Small intestine (tissue), 16 donors: ENCODE measurements at places on chromosomes 11 and 22.

GRCh38 chr11:18727479-18728236 is 1.7 kb upstream of the IGSF22 start:
- peak; percentile 34 for DNase-seq

DNA sequence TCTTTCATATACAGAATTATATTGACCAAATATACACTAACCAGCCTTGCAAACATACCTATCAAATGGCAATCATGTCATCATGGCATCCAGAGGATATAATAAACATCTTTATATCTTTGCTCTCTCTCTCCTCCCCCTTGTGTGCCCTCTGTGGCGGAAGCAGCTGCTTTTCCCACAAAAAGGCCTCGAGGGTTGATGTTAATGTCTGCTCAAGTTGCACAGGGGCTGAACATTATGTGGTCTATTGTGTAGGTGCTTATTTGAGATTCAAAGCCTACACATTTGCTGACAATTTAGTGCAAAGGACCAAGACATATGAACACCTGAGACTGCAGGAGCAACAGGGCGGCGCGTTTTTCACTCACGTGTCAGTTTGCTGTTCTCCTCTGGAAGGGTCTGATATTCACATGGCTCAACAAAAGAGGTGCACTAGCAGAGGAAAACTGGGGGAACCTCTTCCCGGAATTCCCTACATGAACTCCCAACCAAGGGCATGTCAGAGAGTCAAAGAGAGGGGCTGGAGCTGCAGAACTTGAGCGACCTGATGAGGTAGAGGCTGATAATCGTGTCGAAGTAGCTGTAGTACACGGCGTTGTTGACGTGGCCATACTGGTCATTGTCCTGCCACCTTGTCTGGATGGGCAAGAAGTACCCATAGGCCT is 138.8 kb downstream of the RCN1 start:
- DNase-seq = no peak

DNA sequence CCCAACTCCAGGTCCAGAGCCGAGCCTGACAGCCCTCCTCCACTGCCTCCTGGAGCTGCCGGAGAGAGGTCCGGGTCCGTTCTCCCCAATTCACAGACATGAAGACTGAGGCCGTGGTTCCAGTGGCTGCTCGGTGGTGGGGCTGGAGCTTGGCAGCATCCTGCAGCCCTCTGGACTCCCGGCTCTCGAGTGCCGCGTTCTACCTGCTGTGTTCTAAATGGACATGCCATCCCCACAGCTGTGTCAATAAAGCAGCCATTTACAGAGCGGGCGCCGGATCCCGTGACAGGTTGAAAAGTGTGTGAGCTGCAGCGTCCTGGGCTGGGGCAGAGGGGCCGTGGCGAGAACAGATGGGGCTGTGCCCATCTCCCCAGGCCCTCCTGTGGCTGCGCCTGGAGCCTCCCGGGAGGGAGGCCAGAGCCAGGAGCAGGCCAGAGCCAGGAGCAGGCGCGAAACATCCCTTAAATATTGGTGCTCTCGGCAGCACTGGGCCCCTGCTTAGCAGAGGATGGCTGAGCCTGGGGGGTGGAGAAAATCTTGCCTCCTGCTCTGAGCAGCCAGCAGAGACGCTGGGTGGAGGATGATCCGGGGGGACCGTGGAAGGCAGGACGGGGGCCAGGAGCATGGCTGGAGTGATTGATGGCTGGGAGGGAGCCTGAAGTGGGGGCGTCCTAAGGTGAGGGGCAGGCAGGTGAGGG is 46.2 kb downstream of the FLRT1 start:
- DNase-seq = no peak

DNA sequence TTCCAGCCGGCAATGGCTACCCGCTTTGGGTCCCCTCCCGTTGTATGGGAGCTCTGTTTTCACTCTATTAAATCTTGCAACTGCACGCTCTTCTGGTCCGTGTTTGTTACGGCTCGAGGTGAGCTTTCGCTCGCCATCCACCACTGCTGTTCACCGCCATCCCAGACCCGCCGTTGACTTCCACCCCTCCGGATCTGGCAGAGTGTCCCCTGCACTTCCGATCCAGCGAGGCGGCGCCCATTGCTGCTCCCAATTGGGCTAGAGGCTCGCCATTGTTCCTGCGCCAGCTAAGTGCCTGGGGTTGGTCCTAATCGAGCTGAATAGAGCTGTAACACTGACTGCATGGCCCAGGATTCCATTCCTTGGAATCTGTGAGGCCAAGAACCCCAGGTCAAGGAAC is 359.9 kb downstream of the CTTN start:
- no peak for DNase-seq

GRCh38 chr22:19207884-19208283 is 29.3 kb upstream of the SLC25A1 start:
- no peak for DNase-seq

- no peak for DNase-seq
Observed at GRCh38 chr11:17989306-17989705, 23.5 kb downstream of the SERGEF start.

GRCh38 chr11:131827430-131827829 is 457.0 kb downstream of the NTM start:
- DNase-seq = no peak

DNA sequence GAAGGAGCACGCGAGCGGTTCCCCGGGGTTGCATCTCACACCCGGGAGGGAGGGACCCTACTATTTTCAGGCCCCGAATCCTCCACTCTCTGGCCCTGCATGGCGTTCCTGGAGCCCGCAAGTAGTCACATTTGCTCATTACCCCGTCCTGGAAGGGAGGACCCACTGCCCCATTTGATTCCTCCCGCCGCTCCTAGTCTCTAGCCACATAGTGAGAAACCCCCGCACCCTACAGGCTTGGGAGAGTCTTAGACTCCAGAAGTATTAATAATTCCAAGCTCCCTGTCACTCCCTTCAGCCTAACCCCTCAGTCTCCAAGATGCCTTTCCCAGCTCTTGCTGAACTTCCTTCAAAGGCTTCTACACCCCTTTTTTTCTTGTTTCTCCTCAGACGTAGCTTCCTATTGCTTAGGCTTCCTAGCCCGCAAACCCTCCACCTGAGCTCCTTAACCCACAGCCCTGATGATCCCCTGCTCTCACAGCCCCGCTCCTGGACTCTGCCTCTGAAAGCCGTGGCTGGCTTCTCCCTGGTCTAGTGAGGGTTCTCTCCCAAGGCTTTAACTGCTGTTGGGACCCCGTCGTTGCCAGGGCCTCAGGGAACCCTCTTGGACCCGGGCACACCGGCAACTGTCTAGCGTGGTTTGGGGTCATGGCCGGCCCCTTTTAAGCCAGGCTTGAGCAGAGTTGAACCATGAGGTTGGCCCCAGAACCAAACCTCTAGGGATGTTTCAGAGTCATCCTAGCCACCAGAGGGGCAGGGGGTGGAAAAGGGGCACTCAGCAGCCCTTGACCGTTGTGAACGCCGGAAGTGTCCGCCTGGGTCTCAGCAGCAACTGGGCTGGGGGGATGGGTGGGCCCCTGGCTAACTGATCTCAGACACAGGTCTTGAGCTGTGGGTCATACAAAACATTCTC is 862 bp downstream of the GGA1 start:
- DNase-seq = no peak

DNA sequence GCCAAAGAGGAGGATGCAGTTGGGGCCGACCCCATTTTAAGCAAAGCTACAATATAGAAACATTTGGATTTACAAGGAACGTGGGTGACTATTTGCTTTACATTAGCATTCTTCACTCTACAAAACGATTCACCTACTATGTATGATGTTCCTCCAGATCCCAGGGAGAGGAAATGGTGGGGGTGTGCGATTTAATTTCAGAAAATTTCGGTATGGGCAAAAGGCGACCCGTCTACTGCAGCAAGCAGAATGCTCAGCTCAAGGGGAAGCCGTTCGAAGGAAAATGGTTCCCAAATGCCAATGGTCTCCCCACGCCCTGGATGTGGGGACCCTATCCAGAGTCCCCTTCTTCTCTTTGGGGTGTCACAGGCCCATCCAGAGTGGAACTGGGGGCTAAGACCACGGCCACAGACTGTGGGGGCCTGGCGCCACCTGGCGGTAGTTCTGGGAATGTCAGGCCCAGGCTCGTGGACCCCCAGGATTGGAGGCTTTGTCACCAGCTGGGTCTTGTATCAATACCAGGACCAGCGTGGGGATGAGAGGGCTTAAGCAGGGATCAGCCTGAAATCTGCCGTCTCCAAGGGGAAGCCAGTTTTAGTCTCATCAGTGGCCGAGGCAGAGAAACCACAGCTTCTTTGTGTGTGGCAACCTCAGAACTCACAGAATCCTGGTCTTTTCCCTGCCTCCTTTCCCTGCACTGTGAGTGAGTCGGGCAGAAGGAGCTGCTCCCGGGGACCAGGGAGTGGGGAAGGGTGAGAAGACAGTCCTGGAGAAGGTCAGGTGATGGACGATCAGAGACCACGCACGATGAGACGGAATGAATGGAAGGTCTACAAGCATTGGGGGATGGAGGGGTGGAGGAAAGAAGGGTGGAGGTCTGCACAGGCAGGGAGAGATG is 8.4 kb downstream of the LRRC10B start:
- DNase-seq = no peak

GRCh38 chr11:108670451-108670850 is 5.6 kb downstream of the DDX10 start:
- DNase-seq = no peak

- DNase-seq = no peak
Observed at GRCh38 chr11:123800036-123800435, 6.1 kb downstream of the OR6M1 start.

DNA sequence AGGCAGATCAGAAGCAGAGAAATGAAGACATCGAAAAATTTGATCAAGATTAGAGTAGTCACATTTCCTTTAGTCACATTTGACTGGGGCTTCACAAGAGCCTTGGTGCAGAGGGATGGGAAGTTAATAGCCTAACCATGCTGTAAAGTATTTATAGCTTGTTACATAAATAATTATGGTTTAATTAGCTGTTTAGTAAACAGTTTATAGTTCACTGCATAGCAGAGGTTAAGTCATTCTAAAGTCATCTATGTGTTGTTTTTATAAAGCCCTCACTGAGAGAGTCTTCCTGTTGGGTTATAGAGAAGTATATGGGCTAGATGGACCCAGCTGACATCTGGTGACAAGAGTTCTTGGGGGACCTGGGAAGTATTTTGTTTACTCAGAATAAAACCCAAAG is 47.1 kb downstream of the INSC start:
- DNase-seq = peak; percentile 21

DNA sequence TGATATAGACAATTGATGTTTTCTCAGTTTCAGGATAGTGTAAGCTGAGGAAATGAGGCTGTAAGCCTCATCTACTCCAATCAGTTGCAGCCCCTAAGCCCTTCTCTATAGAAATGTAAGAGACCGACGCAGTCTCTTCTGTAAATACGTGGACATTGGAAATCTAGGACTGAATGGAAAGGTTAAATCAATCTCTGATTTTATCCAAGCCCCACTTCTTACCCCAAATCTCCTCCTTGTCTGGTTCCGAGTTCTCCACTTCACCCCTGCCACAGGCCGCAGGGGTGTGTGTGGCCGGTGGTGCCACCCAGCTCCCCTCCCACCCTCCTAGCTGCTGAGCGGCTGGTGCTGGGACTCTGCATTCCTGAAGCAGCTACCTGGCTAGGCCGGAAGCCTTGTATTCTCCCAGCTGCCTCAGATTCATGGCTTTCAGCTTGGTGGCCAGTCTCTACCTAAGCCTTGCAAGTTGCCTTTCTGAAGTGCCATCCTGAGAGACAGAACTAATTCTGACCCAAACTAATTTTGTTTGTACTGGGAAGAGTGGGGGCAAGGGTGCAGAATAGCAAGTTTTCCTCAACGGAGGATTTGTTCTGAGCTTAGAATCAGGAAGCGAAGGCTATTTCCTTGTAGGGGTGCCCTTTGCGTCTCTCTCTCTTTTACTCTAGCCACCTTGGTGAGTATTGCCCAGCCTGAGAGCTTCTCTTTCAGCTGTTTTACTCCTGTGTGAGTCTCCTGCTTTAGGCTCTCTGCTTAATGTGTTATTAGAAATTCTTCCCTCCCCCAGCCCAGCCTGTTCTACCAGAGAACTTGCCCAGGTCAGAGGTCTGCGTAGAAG is 749 bp downstream of the VWA5A start:
- peak; percentile 59 for DNase-seq

- DNase-seq = peak; percentile 72
Observed at GRCh38 chr22:31275018-31275417, 17.3 kb downstream of the PIK3IP1 start.

- no peak for DNase-seq
Observed at GRCh38 chr22:37123649-37124048, 14.1 kb upstream of the TMPRSS6 start.

- DNase-seq = no peak
Observed at GRCh38 chr22:20380486-20380885, 13.5 kb upstream of the ZNF74 start.

DNA sequence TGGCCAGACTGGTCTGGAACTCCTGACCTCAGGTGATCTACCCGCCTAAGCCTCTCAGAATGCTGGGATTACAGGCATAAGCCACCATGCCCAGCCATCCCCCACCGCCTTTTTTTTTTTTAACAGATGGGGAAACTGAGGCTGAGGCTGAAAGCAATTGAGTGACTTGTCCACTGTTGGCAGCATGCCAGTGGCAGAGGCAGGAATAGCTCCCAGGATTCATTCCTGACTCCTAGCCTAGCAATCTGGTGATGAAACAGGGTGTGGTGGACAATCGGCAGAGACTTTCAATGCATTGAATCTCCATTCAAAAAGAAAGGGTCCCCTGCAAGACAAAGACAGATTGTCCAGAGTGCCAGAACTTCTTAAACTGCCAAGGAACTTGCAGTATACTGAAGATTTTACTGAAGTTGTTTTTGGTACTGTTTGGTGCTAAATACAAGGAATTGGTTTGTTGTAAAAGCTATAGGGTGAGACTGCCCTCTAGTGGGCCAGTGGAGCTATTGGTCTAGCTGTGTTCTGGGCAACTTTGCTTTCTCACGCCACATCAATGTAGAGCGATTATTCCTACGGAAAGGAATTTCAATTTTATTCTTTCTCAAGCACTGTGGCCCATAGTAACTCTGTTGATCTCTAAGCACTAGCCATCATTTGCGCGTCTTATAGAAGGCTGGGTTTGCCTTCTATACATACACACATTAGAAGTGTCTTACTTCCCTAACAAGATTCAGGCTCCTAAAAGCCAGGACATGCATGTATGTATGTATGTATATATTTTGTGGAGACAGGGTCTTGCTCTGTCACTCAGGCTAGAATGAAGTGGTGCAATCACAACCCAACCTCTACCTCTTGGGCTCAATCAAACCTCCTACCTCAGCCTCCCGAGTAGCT is 21.0 kb downstream of the C22orf31 start:
- DNase-seq = peak; percentile 83

DNA sequence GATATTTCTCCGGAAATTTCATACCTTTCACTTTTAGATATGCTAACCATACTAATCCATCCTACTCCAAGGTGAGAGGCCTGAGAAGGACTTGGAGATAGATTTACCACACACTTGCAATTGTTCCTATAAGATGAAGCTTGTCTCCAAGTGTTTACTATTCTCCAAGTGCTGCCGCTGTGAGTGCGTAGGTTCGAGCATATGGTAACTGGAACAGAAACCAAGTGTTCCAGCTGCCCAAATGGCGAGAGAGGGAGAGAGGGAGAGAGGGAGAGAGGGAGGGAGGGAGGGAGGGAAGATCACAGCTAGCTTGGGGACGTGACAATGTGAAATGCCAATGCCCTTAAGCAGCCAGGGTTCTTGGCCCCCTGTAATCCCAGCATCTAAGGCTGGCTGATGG is 21.5 kb downstream of the ASCC2 start:
- DNase-seq = no peak
